AG04450 (cell line): ENCODE measurements at places on chromosomes 6 and 20. TPM values are rescaled to one million over a fixed set of nuclear protein-coding genes. Genes with fewer than 3 reads are reported as not detected.

The LAMP5 gene
- 0.12 and 0.20 TPM in 2 replicates for polyA plus RNA-seq

The VNN1 gene
- 0.06 TPM in 1 of 2 replicates, not detected in the other for polyA plus RNA-seq

The RTF2 gene
- 147 TPM in 2 replicates for polyA plus RNA-seq

The LRRN4 gene
- 0.02 TPM in 2 replicates for polyA plus RNA-seq

The BPIFB2 gene
- not detected in 2 replicates for polyA plus RNA-seq

The CTAGE9 gene
- polyA plus RNA-seq, result not detected in 2 replicates

The CCDC170 gene
- polyA plus RNA-seq, result 0.99 and 1.9 TPM in 2 replicates

The ZBTB12 gene
- 2.4 and 4.3 TPM in 2 replicates for polyA plus RNA-seq

The CDH4 gene
- polyA plus RNA-seq, result 1.6 and 2.1 TPM in 2 replicates

The PBOV1 gene
- polyA plus RNA-seq, result not detected in 2 replicates

The RSPO3 gene
- polyA plus RNA-seq, result not detected in 2 replicates

The ARMC2 gene
- 4.2 and 5.1 TPM in 2 replicates for polyA plus RNA-seq

The TCFL5 gene
- 8.7 and 9.9 TPM in 2 replicates for polyA plus RNA-seq

The OR2H2 gene
- polyA plus RNA-seq, result not detected in 2 replicates

The CALHM6 gene
- polyA plus RNA-seq, result 0.51 and 0.81 TPM in 2 replicates

The MYB gene
- 0.09 and 0.10 TPM in 2 replicates for polyA plus RNA-seq

The FAM162B gene
- polyA plus RNA-seq, result 7.8 and 10.9 TPM in 2 replicates

The PSMB9 gene
- 34.8 and 38.4 TPM in 2 replicates for polyA plus RNA-seq

The HSPA1L gene
- polyA plus RNA-seq, result 1.1 and 1.2 TPM in 2 replicates
